Activated CD4-positive, alpha-beta T cell treated with anti-CD3 and anti-CD28 coated beads, Interleukin-2, amount 10 ng/mL, durations not matched to agents 7 days and 5 days (primary cell): ENCODE measurements at places on chromosomes 1 and 21. TPM values are rescaled to one million over a fixed set of nuclear protein-coding genes. Genes with fewer than 3 reads are reported as not detected.

DNA sequence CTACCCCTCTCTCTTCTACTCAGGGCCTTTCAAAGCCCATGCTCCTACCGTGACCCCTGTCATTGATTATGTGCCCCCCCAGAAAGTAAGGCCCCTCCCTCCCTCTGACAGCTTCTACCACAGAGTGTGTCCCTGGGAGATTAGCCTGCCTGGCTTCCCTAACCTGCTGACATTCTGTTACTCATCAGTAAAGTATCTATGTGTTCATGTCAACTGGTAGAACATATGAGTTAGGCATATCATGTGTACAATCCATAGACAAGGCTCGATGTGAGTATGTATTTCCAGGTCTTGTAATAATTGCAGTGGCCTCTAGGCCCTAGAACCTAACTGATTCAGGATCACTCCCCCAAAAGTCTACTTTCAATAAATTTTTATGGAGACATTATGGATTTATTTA lies 120.0 kb downstream of the GIPC2 start:
- no peak for DNase-seq
- no peaks in the 10 kb centered on the region for H3K4me1 ChIP-seq
- no peak overlapping the region for H3K27ac ChIP-seq
- no peak overlapping the region for H3K4me3 ChIP-seq

DNA sequence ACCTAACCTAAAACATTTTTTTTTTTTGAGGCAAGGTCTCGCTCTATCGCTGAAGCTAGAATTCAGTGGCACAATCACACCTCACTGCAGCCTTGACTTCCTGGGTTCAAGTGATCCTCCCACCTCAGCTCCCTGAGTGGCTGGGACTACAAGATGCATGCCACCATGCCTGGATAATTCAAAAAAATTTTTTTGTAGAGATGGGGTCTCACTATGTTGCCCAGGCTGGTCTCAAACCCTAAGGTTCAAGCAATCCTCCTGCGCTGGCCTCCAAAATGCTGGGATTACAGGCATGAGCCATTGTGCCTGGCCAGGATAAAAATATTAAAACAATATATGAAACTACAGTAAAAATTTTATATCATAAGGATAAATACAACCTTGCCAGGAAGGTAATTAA lies 4.9 kb downstream of the LIX1L start:
- H3K4me3 ChIP-seq: no peak overlapping the region
- H3K27me3 ChIP-seq: no peaks in the 10 kb centered on the region
- H3K27ac ChIP-seq: no peak overlapping the region

The MRPL55 gene
- 44.1 TPM for total RNA-seq

The OR2L5 gene
- total RNA-seq: 0.08 TPM
